ENCODE measurements at places on chromosomes 5 and 9. TPM values are rescaled to one million over a fixed set of nuclear protein-coding genes. Genes with fewer than 3 reads are reported as not detected.

The PRDM9 gene
- not detected for total RNA-seq

The PRSS3 gene
- not detected for total RNA-seq

The PELO gene
- 22.9 TPM for total RNA-seq

The PTPDC1 gene
- total RNA-seq: 5.5 TPM

The MAMDC4 gene
- total RNA-seq: 15.8 TPM

The SLC6A19 gene
- total RNA-seq: not detected

The GLDC gene
- 0.58 TPM for total RNA-seq

The REEP2 gene
- 0.68 TPM for total RNA-seq

The VCAN gene
- total RNA-seq: 0.03 TPM

The C5orf58 gene
- not detected for total RNA-seq

The CNTFR gene
- total RNA-seq: not detected

The TRAF1 gene
- 52.9 TPM for total RNA-seq

The C9orf153 gene
- total RNA-seq: 0.42 TPM

The GADD45G gene
- total RNA-seq: 7.4 TPM

The SPINK6 gene
- total RNA-seq: not detected

The ADAMTS2 gene
- total RNA-seq: not detected

The TNFSF15 gene
- 1.1 TPM for total RNA-seq

The CYLC2 gene
- not detected for total RNA-seq

The RNF38 gene
- total RNA-seq: 39.5 TPM

The CTSL gene
- not detected for total RNA-seq

The ARL14EPL gene
- not detected for total RNA-seq

The OR1J2 gene
- total RNA-seq: not detected

The GGTA1 gene
- total RNA-seq: not detected

The LMX1B gene
- total RNA-seq: not detected

The EMB gene
- total RNA-seq: 139 TPM

The SETD9 gene
- 4.7 TPM for total RNA-seq

The CLIC3 gene
- 3.6 TPM for total RNA-seq

The HTR4 gene
- total RNA-seq: not detected

The NIM1K gene
- 0.50 TPM for total RNA-seq

The HTR1A gene
- not detected for total RNA-seq

The OGN gene
- total RNA-seq: not detected

The TXNDC8 gene
- total RNA-seq: not detected

The CDO1 gene
- total RNA-seq: not detected

The PAEP gene
- total RNA-seq: not detected

The SLC46A2 gene
- total RNA-seq: not detected

Data from activated CD8-positive, alpha-beta T cell treated with anti-CD3 and anti-CD28 coated beads, Interleukin-2, amount 10 ng/mL, durations not matched to agents 7 days and 5 days (primary cell).